ENCODE measurements at places on chromosomes 5 and 9.

DNA sequence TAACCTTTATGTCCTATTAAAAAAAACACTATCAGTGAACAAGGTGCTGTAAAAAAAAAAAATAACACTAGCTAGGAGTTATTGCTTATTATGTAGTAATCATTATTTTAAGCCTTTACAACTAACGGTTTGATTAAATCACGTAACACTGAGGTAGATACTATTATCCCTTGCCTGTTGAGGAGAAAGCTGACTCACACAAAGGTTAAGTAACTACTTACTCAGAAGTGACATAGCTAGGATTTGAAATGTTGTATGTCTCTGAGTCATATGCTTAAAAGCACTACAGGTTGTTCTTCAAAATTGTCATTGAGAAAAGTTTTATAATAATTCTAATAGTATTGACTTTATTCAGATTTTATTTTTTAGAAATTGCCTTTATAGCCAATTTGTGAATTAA lies 8.8 kb downstream of the TENT2 start:
- no peak for DNase-seq

GRCh38 chr5:140674211-140674610 lies 835 bp upstream of the DND1 start:
- DNase-seq: no peak

- DNase-seq: no peak
Observed at GRCh38 chr9:99340281-99340680, 118.2 kb downstream of the SEC61B start.

- DNase-seq: no peak
Observed at GRCh38 chr5:79008362-79008761, 23.3 kb upstream of the ARSB start.

DNA sequence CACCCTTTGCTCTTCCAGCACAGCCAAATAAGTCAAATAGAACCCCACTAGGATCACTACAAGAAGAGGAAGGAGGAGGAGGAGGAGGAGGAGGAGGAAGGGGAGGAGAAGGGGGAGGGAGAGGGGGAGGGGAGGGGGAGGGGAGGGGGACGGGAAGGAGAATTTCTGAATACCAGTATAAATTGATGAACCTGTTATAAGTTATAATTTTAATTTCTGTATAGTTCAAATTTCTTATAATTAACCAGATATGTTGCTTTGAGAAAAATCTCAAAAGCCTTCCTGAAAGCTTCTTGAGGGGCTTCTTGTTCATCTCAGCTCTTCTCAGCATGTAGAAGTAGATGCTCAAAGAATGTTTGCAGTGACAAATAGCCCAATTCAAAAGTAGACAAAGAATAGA lies 15.0 kb upstream of the ADRA1B start:
- DNase-seq: no peak

DNA sequence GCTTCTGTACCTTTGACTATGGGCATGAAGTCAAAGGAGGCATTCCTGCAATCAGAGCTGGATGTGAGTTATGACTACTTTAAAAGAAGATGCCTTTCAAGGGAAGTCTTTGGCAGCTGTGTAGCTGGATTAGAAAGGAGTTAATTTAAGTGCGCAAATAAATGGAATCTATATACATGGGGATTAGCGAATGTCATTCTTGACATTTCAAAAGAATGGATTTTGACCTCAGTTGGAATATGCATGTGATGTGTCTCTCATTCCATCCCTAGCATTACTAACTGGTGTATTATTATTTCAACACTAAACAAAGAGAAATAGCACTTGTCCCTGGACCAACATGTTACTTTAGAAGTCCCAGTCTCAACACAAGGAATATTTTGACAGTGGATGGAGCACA lies 359.6 kb upstream of the SLC24A2 start:
- DNase-seq: no peak

GRCh38 chr5:106757672-106758071 lies 913.1 kb downstream of the EFNA5 start:
- no peak for DNase-seq

- DNase-seq: no peak
Observed at GRCh38 chr5:173494446-173494845, 122.0 kb downstream of the BOD1 start.

- DNase-seq: no peak
Observed at GRCh38 chr9:92534204-92534603, 1.6 kb downstream of the ECM2 start.

GRCh38 chr9:98913044-98913443 lies 30.7 kb upstream of the COL15A1 start:
- DNase-seq: no peak

- DNase-seq: no peak
Observed at GRCh38 chr5:79261897-79262296, 26.0 kb downstream of the JMY start.

GRCh38 chr5:36079200-36079781 lies 12.6 kb upstream of the UGT3A2 start:
- DNase-seq: peak; percentile 85

DNA sequence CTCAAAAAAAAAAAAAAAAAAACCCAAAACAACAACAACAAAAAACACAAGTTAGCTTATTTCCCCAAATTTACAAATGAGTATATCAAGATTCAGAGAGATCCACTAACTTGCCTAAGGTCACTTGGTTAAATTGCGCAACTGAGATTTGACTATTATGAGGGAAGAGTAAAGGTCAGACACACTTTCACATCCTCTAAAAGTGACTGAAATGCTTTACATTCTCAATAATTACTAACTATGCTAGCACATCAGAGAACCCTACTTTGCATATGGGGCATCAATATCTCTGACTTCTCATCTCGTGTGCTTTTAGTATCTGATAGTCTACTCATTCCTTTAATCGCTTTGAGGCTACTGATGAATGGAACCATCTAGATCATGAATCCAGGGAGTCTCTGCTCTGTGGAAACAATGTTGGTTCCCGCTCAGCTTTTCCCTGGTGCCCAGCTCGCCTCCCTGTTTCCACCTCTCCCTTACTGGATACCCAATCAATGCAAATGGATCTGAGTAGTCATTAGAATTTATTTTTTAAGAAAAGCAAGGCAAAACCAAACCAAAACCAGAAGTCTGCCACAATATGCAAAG lies 182.1 kb upstream of the TRIM32 start:
- no peak for DNase-seq

GRCh38 chr5:168401226-168401625 lies 85.0 kb upstream of the RARS1 start:
- no peak for DNase-seq

DNA sequence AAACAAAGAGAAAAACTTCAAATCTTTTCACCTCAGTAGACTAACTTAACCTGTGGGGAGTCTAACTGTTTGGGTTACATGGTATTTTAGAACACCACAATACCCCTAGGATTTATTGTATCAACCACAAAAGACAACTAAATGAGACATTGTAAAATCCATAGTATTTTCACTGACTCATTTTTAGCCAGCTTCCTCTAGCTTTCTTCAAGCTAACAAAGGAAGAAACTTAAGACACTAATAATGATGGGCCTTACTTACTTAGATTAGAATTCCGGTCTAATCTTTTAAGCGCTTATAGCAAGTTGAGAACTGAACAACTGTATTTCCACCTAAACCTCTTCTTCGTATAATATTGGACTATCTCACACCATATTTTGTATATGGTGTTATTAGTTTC lies 529.3 kb downstream of the DMRTA1 start:
- no peak for DNase-seq

- DNase-seq: no peak
Observed at GRCh38 chr5:57550132-57550531, 67.5 kb upstream of the ACTBL2 start.

DNA sequence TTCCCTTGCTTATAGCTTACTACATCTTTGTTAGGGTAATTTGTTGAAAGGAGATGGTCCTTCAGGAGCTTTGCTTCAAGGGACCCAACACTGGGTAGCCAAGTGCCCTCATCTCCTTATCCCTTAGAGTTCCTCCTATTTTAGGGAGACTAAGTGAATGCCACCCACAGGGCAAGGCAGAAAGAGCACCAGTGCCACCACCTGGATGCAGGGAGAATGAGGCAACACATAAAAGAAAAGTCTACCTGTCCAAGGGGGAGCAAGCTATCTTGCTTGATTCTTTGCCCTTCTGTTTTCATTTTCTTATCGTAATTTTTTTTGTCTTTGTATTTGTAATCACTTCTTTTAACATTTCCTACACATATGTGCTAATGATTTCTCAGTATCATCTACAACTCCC lies 205.5 kb downstream of the NPR3 start:
- DNase-seq: peak; percentile 59

DNA sequence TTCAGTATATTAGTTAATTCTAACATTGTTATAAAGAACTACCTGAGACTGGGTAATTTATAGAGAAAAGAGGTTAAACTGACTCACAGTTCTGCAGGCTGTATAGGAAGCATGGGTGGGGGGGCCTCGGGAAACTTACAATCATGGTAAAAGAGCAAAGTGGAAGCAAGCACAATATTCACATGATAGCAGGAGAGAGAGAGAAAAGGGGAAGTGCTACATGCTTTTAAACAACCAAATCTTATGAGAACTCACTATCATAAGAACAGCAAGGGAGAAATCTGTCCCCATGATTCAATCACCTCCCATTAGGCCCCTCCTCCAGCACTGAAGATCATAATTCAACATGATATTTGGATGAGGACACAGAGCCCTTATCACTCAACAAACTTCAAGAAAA lies 324.9 kb downstream of the ZNF608 start:
- no peak for DNase-seq

DNA sequence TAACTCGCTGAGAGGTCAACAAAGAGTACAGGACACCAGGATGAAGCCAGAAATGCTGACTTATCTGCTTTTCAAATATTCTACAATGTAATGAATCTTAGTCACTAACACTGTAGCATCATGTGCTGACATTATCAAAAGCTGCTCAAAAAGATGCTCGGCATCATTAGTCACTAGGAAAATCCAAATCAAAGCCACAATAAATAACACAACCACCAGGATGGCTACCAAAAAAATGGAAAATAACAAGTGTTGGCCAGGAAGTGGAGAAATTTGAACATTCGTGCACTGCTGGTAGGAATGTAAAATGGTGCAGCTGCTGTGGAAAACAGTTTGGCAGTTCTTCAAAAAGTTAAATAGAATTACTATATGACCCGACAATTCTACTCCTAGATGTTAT lies 269.1 kb downstream of the GLIS3 start:
- no peak for DNase-seq

GRCh38 chr9:7237473-7238246 lies 479.9 kb downstream of the KDM4C start:
- DNase-seq: no peak

- DNase-seq: no peak
Observed at GRCh38 chr5:11222169-11222568, 461.1 kb upstream of the DAP start.

GRCh38 chr5:145008876-145009530 lies 826.1 kb downstream of the PRELID2 start:
- no peak for DNase-seq

- DNase-seq: no peak
Observed at GRCh38 chr5:133450286-133450685, 162.1 kb downstream of the FSTL4 start.

- DNase-seq: no peak
Observed at GRCh38 chr9:130287736-130288135, 22.2 kb downstream of the HMCN2 start.

DNA sequence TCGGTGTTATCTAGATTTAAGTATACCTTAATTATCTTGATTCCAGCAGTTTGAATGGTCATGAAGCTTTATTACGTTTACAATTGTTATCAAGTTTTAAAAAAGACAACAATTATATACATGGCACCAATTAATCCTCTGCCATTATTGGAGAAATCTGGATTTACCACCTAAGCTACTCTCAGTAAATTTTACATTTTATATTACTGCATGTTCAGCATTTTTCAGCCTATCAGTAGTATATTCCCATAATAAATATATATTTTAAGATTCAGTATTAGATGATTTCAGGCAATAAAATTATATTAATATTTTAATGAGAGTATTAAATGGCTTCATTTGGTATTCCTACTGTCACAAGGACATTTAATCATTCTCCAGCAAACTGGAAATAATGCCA lies 264.5 kb upstream of the PRDM9 start:
- DNase-seq: no peak

GRCh38 chr5:119582987-119583386 lies 46.4 kb upstream of the FAM170A start:
- DNase-seq: no peak

DNA sequence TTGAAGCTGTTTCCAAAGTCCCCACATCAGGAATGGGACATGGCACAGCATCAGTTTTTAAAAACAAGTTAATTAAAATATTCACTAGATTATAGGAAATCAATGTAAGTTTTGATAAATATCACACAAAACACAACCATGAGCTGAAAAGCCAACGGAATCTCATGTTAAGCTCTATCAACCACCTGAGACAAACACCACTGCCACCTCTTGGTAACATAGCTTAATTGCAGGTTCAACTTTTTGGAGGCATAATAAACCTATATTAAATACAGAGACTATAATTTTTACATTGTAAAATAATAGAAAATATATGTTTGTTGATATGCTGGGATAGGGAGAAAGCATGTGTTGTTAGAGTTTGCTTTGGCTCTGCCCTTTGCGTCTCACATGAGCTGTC lies 126.1 kb downstream of the SV2C start:
- no peak for DNase-seq

- DNase-seq: peak; percentile 17
Observed at GRCh38 chr5:151123897-151124751, 33.5 kb downstream of the ANXA6 start.

DNA sequence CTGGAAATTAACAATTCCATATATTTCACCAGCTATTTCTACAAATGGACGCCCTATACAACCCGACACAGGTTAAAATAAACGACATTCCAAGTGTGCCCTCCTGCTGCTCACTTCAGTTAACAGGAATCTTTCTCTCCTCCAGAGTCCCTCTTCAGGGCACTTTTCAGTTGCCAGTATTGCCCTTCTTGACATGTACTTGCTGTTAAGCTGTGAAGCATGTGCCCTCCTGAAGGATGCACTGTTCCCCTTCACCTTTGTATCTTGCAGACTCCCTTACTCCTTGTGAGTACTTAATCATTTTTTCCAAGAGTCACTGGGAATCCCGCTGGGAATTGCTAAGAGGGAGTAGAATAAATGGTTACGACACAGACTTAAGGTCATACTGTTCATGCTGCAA lies 364.1 kb downstream of the CTNND2 start:
- no peak for DNase-seq

DNA sequence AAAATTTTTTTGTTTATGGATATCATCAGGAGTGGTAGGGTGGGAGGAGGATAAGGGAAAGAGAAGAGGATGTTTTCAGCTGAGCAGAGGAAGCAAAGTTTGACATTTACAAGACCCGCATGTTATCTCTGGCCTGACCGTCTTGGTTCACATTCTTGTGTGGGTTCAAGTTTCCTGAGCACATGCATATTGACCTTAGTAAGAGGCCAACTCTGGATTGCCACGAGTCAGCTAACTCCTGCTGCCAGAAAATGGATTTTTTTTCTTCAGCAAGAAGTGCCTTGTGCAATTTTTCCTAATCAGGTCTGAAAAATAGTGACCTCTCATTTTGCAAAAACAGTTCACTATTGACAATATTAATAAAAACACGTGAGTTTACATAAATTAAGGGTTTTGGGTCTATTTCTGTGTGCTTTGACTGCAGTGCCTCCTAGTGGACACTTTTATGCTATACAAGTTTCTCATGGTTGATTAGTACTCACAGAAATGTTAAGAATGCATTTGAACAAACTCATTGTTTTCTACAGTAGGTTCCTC lies 27.1 kb upstream of the BASP1 start:
- peak; percentile 31 for DNase-seq

All from urothelium cell line (cell line).